ENCODE measurements at places on chromosomes 6 and 20. TPM values are rescaled to one million over a fixed set of nuclear protein-coding genes. Genes with fewer than 3 reads are reported as not detected.

Gene NKX2-4
- total RNA-seq: not detected

GRCh38 chr6:39794231-39794630 lies 2.1 kb downstream of the DAAM2 start:
- H3K4me3 ChIP-seq: no peak overlapping the region
- H3K27me3 ChIP-seq: peaks cover 40% of the 10 kb centered on the region
- H3K36me3 ChIP-seq: no peaks in the 10 kb centered on the region
- H3K4me1 ChIP-seq: no peaks in the 10 kb centered on the region
- no peak for DNase-seq
- H3K27ac ChIP-seq: no peak overlapping the region

DNA sequence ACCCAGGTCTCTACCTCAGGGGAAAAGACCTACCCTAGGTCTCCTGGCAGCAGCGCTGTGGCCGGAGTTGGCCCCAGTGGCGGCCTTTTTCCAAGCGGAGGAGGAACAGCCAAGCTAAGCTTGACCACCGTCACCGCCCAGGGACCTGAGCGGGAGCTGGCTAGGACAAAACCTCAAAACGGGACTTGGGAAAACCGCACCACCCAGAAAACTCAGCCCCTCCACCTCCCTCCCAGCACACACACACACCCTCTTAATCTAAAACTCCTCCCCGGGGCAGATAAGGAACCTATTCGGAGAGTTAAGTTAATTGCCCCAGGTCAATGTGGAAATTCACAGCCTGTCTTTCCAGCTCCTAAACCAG lies 2.7 kb upstream of the TRERF1 start:
- no peak for DNase-seq
- H3K27me3 ChIP-seq: peaks cover 5% of the 10 kb centered on the region
- H3K36me3 ChIP-seq: peaks cover 5% of the 10 kb centered on the region
- H3K4me3 ChIP-seq: peak overlapping the region; percentile 98
- H3K27ac ChIP-seq: no peak overlapping the region

Gene NRSN1
- not detected for total RNA-seq

- H3K4me3 ChIP-seq: no peak overlapping the region
- no peak overlapping the region for H3K27ac ChIP-seq
- DNase-seq: no peak
Measured at GRCh38 chr6:169800668-169801395, 49.4 kb downstream of the ERMARD start.

Gene SOX4
- 20.8 TPM for total RNA-seq

DNA sequence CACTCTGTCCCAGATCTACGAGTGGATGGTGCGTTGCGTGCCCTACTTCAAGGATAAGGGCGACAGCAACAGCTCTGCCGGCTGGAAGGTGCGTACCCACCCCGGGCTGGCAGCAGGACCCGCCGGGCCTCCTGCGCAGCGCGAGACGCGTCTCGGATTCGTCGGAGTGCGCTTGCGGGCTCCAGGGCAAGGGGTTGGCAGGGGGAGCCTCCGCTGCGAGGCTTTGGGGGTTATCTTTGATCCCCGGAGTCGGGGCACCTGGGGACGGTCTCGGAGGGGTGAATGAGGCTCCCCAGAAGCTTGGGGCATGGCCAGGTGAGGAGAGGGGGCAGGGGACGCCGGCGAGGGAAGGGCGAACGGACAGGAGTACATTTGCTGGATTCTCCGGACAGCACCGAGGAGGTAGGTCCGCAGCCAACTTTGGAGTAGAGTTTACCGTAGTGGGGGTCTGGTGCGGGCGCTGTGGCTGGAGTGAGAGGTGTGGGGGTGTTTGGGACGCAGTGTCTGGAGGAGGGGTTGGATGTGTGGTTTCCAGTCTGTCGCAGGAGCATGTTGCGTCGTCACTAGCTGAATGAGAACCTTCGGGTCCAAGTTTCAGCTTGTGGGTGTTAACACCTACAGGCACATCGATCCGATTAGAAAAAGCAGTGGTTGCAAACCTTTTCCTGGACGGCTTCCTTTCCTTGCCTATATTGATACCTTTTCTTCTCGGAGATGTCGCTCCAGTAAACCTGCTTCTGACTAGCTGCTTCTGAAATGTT lies 1.2 kb downstream of the FOXO3 start:
- peaks cover 24% of the 10 kb centered on the region for H3K36me3 ChIP-seq
- peak overlapping the region; percentile 60 for H3K4me3 ChIP-seq
- DNase-seq: no peak

GRCh38 chr6:53009511-53009910 lies 14.4 kb upstream of the GSTA4 start:
- no peaks in the 10 kb centered on the region for H3K27me3 ChIP-seq
- H3K4me1 ChIP-seq: no peaks in the 10 kb centered on the region
- no peak for DNase-seq
- H3K4me3 ChIP-seq: no peak overlapping the region
- H3K36me3 ChIP-seq: peaks cover 48% of the 10 kb centered on the region

DNA sequence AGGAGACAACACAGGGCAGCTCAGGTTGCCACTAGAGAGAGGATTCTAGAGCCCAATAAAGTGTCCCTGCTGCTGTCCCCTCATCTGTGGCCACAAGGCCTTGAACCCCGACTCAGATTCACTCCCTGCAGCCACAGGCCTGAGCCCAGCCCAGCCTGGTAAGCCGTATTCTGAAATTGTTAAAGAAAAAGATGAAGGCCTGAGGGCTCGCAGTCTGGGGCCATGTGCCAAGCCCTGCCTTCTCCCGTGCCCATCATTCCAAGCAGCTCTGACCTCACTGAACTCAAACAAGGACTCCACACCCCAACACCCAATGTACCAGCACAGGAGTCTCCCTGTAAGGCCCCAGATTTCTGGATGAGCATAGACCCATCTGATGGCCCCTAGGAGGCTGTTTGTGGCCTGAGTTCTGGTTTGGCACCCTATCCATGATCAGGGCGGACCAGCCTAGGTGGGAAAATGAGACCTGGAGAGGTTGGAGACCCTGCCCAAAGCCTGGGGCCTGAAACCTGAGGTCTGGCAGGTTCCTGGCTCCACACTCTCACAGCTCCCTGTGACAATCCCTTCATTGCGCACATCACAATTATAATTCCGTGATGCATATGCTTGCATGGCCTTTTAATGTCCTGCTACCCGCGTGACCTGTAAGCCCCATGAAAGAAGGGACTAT lies 62.0 kb upstream of the TOP1 start:
- no peak overlapping the region for H3K27ac ChIP-seq
- H3K36me3 ChIP-seq: no peaks in the 10 kb centered on the region
- H3K27me3 ChIP-seq: peaks cover 23% of the 10 kb centered on the region
- no peak overlapping the region for H3K4me3 ChIP-seq
- DNase-seq: no peak
